Epithelial cell of proximal tubule (primary cell): ENCODE measurements at places on chromosomes 7 and 10. TPM values are rescaled to one million over a fixed set of nuclear protein-coding genes. Genes with fewer than 3 reads are reported as not detected.

Gene RAB19
- total RNA-seq = 2.7 and 3.6 TPM in 2 replicates

Gene RAMP3
- total RNA-seq = not detected in 2 replicates

Gene RET
- 0.07 and 1.2 TPM in 2 replicates for total RNA-seq

- DNase-seq = no peak
These were observed at the start of gene LRRC4 for GRCh38 chr7:128030654-128031611. Gene LRRC4 (minus strand): TSS chr7:128031437. CDS start chr7:128030640, 797 bp downstream.

DNA sequence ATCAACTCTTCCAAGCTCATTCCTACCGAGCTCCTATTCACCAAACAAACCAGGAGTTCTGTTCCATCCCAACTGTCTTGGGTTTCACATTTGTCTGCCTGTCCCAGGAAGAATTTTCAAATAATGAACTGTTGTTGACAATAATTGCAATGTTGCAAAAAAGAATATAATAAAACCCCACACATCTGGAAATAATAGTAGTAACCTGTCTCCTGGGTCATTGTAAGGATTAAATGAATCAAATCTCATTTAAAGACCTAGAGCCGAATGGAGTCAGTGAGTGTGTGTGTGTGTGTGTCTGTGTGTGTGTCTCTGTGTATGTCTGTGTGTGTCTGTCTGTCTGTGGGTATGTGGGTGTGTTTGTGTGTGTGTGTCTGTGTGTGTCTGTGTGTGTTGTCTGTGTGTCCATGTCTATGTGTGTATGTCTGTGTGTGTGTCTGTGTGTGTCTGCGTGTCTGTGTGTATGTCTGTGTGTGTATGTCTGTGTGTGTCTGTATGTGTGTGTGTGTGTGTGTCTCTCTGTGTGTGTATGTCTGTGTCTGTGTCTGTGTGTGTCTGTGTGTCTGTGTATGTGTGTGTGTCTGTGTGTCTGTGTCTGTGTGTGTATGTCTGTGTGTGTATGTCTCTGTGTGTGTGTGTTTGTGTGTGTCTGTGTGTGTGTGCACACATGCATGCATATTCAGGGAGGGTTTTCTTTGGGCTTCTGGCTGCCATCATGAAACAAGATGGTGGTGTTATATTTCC is 52.7 kb downstream of the TMEM130 start:
- no peak for DNase-seq

Gene SLC26A3
- not detected in 2 replicates for total RNA-seq

- no peak for DNase-seq
These were observed 11.9 kb downstream of the COBL start for GRCh38 chr7:51304729-51305128.

GRCh38 chr7:135994466-135995205 is 17.5 kb upstream of the MTPN start:
- DNase-seq = peak; percentile 36

Gene YAE1
- 20.5 and 20.9 TPM in 2 replicates for total RNA-seq

- DNase-seq = no peak
These were observed 20.5 kb upstream of the FAM13C start for GRCh38 chr10:59382831-59383295.

Gene CC2D2B
- 0.52 TPM in 1 of 2 replicates, not detected in the other for total RNA-seq

Gene TRIM50
- not detected in 2 replicates for total RNA-seq
